ENCODE measurements at places on chromosomes 2 and 18. TPM values are rescaled to one million over a fixed set of nuclear protein-coding genes. Genes with fewer than 3 reads are reported as not detected.

DNA sequence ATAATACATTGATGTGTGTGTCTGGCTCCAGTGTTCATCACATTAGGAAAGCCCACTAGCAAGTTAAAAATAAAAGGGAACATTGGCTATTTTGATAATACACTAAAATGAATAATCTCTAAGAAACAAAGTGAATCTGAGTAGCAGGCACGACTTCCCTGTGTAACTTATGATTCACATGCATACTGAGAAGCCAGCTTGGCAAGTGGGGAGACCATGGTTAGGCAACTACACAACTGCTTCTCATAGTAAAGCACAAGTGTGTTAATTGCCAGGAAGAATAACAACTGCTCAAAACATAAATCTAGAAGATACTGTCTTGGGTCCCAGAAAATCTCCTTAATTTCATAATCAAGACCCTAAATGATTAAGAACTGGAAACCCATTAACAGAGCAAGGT lies 4.0 kb downstream of the MYO5B start:
- DNase-seq, result no peak

The SERPINB12 gene
- not detected for total RNA-seq

The C1QL2 gene
- total RNA-seq, result not detected

The TDRD15 gene
- total RNA-seq, result not detected

DNA sequence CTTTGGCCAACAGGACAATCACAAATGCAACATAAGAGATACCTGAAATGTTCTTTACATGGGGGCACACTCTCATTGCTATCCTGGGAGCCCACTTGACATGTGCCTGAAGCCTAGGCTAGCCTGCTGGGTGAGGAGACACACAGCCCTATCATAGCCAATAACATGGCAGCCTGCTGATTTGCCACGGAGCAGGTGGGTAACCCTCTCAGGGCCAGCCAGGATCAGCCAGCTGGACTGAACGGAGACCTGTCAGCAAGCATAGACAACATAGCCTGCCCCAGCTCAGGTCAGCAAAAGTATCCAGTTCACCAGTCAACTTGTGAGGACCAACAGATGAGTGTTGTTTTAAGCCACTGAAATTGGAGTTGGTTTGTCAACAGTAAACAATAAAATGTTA lies 566.5 kb downstream of the DCDC2C start:
- DNase-seq, result no peak

- no peak for DNase-seq
Measured at GRCh38 chr2:112758711-112759110, 5.7 kb downstream of the CKAP2L start.

DNA sequence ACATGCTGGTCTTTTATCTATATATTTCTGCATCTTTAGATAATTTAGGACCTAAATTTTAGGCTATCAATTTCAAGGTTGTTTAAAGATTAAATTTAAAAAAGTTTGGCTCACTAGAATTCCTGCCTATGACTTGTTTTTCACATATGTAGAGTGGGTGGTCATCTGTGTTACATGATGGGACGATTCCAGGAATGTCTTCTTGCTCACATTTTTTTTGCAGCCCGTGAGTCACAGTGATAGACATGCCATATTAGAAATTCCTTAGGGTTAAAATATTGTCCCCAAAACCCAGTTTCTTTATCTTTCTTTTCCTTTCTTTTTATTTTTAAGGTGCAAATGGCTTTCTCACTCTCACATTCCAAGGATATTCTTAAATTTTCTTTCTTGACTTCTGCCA lies 652.0 kb downstream of the PLCL1 start:
- no peak for DNase-seq
